ENCODE measurements at places on chromosomes 4 and X. TPM values are rescaled to one million over a fixed set of nuclear protein-coding genes. Genes with fewer than 3 reads are reported as not detected.

GRCh38 chrX:45757272-45757671, 556.6 kb upstream of the DIPK2B start:
- H3K36me3 ChIP-seq: no peaks in the 10 kb centered on the region
- DNase-seq: no peak
- H3K27me3 ChIP-seq: no peaks in the 10 kb centered on the region

DNA sequence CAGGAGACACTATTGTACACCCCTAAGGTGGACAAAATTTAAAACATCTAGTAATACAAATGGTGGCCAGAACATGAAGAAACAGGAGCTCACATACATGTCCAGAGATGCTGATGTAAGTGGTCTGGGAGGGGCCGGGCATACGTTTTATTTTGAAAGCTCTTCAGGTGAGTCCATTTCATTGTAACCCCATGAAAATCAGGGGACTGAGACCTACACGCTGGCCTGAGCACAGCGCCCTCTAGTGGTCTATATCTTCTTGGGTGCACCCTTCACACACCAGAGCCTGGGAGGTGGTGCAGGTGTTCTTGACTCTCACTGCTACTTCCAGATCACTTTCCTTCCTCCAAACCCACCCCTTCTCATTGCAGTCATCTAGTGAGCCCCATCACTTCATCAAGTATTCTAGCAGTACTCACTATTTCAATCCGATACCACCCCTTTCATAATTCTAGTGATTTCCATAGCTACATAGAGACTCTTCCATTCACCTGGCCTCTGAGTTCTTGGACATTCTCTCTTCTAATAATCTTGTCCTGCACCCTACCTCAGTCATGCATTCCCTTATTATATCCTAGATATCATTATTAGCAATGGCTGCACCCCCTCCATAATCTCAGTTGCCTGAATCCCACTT, 4.3 kb upstream of the TLR6 start:
- H3K36me3 ChIP-seq: no peaks in the 10 kb centered on the region
- H3K4me3 ChIP-seq: no peak overlapping the region
- no peak overlapping the region for H3K27ac ChIP-seq
- no peaks in the 10 kb centered on the region for H3K27me3 ChIP-seq
- peaks cover 8% of the 10 kb centered on the region for H3K4me1 ChIP-seq

Gene SUPT20HL2
- not detected for total RNA-seq

Gene STAP1
- not detected for total RNA-seq

GRCh38 chr4:173494013-173494970, 35.7 kb downstream of the HAND2 start:
- H3K27ac ChIP-seq: no peak overlapping the region
- H3K27me3 ChIP-seq: peaks cover 4% of the 10 kb centered on the region
- H3K36me3 ChIP-seq: no peaks in the 10 kb centered on the region
- DNase-seq: no peak
- H3K4me3 ChIP-seq: peak overlapping the region; percentile 31

Gene SMR3B
- not detected for total RNA-seq

DNA sequence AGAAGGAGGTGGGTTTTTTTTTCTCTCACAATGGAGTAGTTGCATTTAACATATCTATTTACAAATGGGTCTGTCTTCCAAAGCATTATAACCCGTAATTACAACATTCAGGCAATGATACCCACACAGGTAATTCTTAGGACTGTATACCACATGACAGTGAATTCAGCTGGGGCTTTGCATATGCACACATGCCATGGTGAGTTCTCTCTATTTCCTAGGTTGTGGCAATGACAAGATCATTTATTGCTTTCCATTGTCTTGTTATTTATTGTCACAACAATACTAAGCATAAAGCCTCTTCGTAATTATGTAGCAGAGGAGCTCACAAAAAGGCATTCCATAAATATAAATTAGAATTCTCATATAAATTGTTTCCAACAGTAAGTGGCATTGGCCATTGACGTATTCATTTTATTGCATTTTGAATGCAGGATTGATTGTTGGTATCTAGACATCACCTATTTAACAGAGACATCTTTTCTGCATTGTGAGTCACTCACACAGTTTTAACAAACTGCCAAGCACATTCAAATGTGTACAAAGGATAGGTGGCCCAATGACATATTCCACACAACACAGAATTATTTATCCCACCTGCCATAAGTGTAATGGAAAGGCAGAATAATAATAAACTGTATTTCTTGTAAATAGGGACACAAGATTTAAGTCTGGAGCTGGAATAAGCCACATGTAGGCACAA, 390.7 kb upstream of the GALNT7 start:
- H3K27ac ChIP-seq: no peak overlapping the region
- DNase-seq: no peak
- no peaks in the 10 kb centered on the region for H3K27me3 ChIP-seq
- no peaks in the 10 kb centered on the region for H3K4me1 ChIP-seq
- H3K4me3 ChIP-seq: no peak overlapping the region
- H3K36me3 ChIP-seq: no peaks in the 10 kb centered on the region

DNA sequence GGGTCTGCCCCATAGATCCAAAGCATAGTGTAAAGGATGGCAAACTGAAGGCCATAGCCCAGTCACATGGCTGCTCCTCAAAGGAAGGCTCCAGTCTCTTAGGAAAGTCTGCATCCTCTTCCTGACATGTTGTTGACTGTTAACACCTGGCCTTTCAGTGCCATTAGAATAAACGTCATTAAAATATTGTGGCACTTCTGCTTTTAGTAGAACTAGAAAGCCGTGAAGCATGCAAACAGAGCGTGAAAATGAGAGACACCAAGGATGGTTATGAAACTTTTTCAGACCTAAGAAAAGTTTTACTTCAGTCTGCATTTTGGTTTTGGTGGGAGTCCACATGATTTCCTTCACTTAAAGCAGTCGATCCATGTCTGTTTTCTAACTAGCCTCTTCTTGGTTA, 41.1 kb upstream of the AFF2 start:
- DNase-seq: no peak
- no peaks in the 10 kb centered on the region for H3K36me3 ChIP-seq
- no peaks in the 10 kb centered on the region for H3K4me1 ChIP-seq
- H3K27me3 ChIP-seq: no peaks in the 10 kb centered on the region
- H3K27ac ChIP-seq: no peak overlapping the region

GRCh38 chrX:103688946-103689345, 2.4 kb upstream of the MORF4L2 start:
- no peaks in the 10 kb centered on the region for H3K27me3 ChIP-seq
- no peaks in the 10 kb centered on the region for H3K36me3 ChIP-seq
- H3K4me3 ChIP-seq: no peak overlapping the region
- no peak overlapping the region for H3K27ac ChIP-seq
- no peak for DNase-seq
- H3K4me1 ChIP-seq: peaks cover 17% of the 10 kb centered on the region

Gene CXCL11
- total RNA-seq: not detected

DNA sequence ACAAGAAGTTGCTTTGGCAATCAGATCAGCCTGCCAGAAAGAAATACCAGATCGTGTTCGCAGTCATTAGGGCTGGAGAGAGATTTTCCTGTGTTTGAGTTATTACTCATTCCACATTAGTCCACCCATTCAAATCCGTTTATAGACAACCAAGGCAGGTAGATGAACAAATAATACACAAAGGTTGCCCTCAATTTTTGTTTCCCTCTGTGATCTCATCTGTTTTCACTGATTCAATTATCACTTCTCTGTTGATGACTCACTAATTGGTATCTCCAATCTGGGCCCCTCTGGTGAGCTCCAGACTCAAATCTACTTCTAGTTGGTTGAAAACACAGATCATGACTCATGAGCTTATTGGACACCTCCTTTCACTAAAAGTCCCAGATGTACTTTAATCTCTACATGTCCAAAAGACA, 54.5 kb downstream of the CHM start:
- DNase-seq: no peak
- no peaks in the 10 kb centered on the region for H3K27me3 ChIP-seq
- H3K27ac ChIP-seq: no peak overlapping the region
- H3K4me1 ChIP-seq: peaks cover 15% of the 10 kb centered on the region
- H3K4me3 ChIP-seq: no peak overlapping the region
- no peaks in the 10 kb centered on the region for H3K36me3 ChIP-seq

Gene MAGEA9B
- not detected for total RNA-seq

- no peak for DNase-seq
- no peak overlapping the region for H3K4me3 ChIP-seq
- no peaks in the 10 kb centered on the region for H3K4me1 ChIP-seq
- no peaks in the 10 kb centered on the region for H3K36me3 ChIP-seq
- no peak overlapping the region for H3K27ac ChIP-seq
- no peaks in the 10 kb centered on the region for H3K27me3 ChIP-seq
These were observed 46.1 kb upstream of the S100G start for GRCh38 chrX:16603822-16604221.

Gene PAGE5
- not detected for total RNA-seq

- no peak overlapping the region for H3K27ac ChIP-seq
- H3K4me1 ChIP-seq: no peaks in the 10 kb centered on the region
- DNase-seq: no peak
- H3K27me3 ChIP-seq: no peaks in the 10 kb centered on the region
- H3K36me3 ChIP-seq: no peaks in the 10 kb centered on the region
These were observed 1754.3 kb upstream of the AGA start for GRCh38 chr4:179196511-179196910.

Gene SPANXA1
- not detected for total RNA-seq

- no peaks in the 10 kb centered on the region for H3K4me1 ChIP-seq
- no peak overlapping the region for H3K27ac ChIP-seq
- DNase-seq: no peak
- no peaks in the 10 kb centered on the region for H3K27me3 ChIP-seq
These were observed 34.4 kb upstream of the TET2 start for GRCh38 chr4:105112274-105112673.

- no peak overlapping the region for H3K27ac ChIP-seq
- H3K27me3 ChIP-seq: no peaks in the 10 kb centered on the region
- peaks cover 7% of the 10 kb centered on the region for H3K4me1 ChIP-seq
- DNase-seq: no peak
These were observed 2.9 kb downstream of the CFI start for GRCh38 chr4:109798866-109799265.

DNA sequence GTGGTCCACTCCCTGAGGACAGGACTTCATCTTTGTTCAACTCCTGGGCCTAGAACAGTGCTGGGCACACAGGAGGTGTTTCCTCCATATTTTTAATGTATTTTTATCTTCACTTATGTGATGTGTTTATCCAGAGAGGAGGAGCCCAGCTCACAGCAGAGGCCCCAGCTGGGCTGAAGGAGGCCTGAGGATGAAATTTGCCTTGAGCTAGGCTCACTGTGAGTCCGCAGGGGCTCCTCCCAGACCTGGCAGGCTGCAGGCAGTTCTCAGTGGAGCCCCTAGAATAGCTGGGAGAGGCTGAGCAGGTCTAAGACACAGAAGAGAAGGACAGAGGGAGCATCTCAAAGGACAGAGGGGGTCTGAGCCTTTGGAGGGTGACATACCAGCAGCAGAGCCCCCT, 26.8 kb downstream of the C4orf50 start:
- no peaks in the 10 kb centered on the region for H3K36me3 ChIP-seq
- no peak for DNase-seq
- no peak overlapping the region for H3K27ac ChIP-seq
- H3K4me1 ChIP-seq: peaks cover 6% of the 10 kb centered on the region
- no peaks in the 10 kb centered on the region for H3K27me3 ChIP-seq
- no peak overlapping the region for H3K4me3 ChIP-seq

- H3K27me3 ChIP-seq: no peaks in the 10 kb centered on the region
- no peaks in the 10 kb centered on the region for H3K4me1 ChIP-seq
- H3K4me3 ChIP-seq: no peak overlapping the region
- peak overlapping the region; percentile 75 for H3K27ac ChIP-seq
These were observed 64.1 kb downstream of the TMA16 start for GRCh38 chr4:163558539-163559044.

Gene LUZP4
- not detected for total RNA-seq

GRCh38 chr4:54484383-54484782, 173.4 kb upstream of the KIT start:
- no peak overlapping the region for H3K4me3 ChIP-seq
- H3K27ac ChIP-seq: peak overlapping the region; percentile 57
- DNase-seq: no peak
- H3K36me3 ChIP-seq: no peaks in the 10 kb centered on the region

DNA sequence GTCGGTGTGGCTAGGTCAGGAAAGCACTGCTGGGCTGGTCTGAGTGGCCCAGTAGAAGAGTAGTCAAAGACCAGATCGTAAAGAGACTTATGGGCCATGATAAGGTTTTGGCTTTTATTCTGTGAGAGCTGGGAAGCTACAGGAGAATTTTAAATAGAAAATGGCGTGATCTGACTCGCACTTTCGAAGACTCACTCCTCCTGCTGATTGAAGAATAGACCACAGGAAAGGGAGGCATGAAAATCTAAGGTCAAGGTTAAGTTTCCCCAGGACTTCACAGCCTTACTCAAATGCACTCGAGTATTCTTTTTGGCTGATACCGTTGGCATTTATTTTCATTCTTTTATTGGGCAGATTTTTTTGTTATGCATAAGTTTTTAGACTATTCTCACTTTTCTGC, 231.4 kb upstream of the ANKRD50 start:
- no peaks in the 10 kb centered on the region for H3K36me3 ChIP-seq
- H3K4me1 ChIP-seq: no peaks in the 10 kb centered on the region
- H3K27me3 ChIP-seq: no peaks in the 10 kb centered on the region
- DNase-seq: no peak
- no peak overlapping the region for H3K4me3 ChIP-seq

Gene USP26
- total RNA-seq: not detected

Gene MAGEB10
- not detected for total RNA-seq

- no peak overlapping the region for H3K27ac ChIP-seq
- H3K27me3 ChIP-seq: no peaks in the 10 kb centered on the region
- H3K36me3 ChIP-seq: no peaks in the 10 kb centered on the region
- DNase-seq: no peak
These were observed 255.5 kb upstream of the GATB start for GRCh38 chr4:152016303-152016620.

Gene PABPC4L
- 1.0 TPM for total RNA-seq

Gene RNF175
- not detected for total RNA-seq

DNA sequence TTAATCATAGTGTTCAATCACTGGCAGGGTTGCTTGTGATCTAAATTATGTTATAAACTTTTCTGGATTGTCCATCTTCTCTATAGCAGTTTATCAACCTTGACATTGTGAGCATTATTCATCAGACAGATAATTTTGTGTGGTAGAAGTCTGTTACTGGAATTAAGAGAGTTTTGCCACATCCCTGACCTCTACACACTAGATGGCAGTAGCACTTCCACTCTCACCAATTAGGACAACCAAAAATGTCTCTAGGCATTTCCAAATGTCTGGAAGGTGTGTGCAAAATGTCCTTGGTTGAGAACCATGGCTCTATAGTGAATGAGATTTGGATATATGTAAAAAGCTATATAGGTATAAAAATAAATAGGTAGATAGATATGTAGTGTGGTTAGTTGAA, 324.1 kb upstream of the FAM47C start:
- H3K4me1 ChIP-seq: no peaks in the 10 kb centered on the region
- no peaks in the 10 kb centered on the region for H3K27me3 ChIP-seq
- no peaks in the 10 kb centered on the region for H3K36me3 ChIP-seq
- no peak overlapping the region for H3K4me3 ChIP-seq
- no peak for DNase-seq

DNA sequence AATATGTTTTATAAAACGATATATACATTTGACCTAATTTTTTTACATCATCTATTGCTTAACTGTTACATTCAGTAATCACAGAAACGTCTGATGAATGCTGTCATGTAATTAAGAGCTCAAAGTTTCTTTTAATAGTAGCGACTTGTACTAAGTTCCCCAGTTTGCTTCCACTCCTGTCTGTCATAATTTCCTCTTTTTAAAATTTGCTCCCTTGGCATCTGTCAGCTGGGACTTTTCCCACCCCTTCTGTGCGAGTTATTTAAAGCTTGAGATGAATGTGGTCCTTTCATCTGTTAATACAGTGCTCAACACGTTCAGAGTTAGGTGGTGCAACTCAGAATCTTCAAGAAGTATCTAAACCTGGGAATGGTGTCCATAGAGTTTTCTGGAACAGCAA, 1.2 kb downstream of the RAP1GDS1 start:
- H3K4me1 ChIP-seq: peaks cover 31% of the 10 kb centered on the region
- H3K36me3 ChIP-seq: no peaks in the 10 kb centered on the region
- no peak for DNase-seq

Gene ODAPH
- total RNA-seq: 0.23 TPM

All from esophagus squamous epithelium (tissue), 5 donors.